ENCODE measurements at places on chromosomes 5 and 9. TPM values are rescaled to one million over a fixed set of nuclear protein-coding genes. Genes with fewer than 3 reads are reported as not detected.

LECT2 gene
- not detected for total RNA-seq

SPINK9 gene
- total RNA-seq, result not detected

DDX4 gene
- total RNA-seq, result not detected

SLC1A3 gene
- total RNA-seq, result 418 TPM

ADGRD2 gene
- total RNA-seq, result 0.46 TPM

LIFR gene
- 107 TPM for total RNA-seq

SAXO1 gene
- not detected for total RNA-seq

RPS23 gene
- total RNA-seq, result 3,227 TPM

OBP2B gene
- total RNA-seq, result not detected

CD14 gene
- 12.9 TPM for total RNA-seq

CKMT2 gene
- 4.2 TPM for total RNA-seq

IFNK gene
- total RNA-seq, result not detected

PCDHA3 gene
- 20.1 TPM for total RNA-seq

HAVCR1 gene
- 0.23 TPM for total RNA-seq

UBAC1 gene
- 41.5 TPM for total RNA-seq

TNFSF15 gene
- 0.23 TPM for total RNA-seq

SCGB3A2 gene
- not detected for total RNA-seq

LCN9 gene
- not detected for total RNA-seq

GABRA6 gene
- 0.23 TPM for total RNA-seq

MEIKIN gene
- 0.46 TPM for total RNA-seq

SARDH gene
- 4.2 TPM for total RNA-seq

CRHBP gene
- 17.8 TPM for total RNA-seq

ADAMTS2 gene
- 6.9 TPM for total RNA-seq

SPINK4 gene
- total RNA-seq, result not detected
